ENCODE measurements at places on chromosomes 2 and 18.

DNA sequence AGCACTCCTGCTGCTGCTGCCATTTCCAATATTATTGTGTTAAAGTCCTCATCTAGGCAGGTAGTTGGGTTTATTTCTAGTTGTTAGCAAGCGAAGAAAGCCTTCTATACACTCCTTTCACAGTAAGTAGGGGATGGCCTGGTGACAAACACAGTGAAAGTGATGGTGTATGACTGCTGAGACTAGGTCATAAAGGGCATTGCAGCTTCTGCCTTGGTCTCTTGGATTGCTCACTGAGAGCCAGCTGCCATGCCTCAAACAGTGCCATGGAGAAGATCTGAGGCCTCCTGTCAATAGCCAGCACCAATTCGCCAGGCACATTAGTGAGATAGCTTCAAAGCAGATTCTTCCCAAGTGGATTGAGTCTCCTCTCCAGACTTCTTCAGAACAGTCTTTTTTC lies 27.6 kb upstream of the MSTN start:
- no peak for DNase-seq

DNA sequence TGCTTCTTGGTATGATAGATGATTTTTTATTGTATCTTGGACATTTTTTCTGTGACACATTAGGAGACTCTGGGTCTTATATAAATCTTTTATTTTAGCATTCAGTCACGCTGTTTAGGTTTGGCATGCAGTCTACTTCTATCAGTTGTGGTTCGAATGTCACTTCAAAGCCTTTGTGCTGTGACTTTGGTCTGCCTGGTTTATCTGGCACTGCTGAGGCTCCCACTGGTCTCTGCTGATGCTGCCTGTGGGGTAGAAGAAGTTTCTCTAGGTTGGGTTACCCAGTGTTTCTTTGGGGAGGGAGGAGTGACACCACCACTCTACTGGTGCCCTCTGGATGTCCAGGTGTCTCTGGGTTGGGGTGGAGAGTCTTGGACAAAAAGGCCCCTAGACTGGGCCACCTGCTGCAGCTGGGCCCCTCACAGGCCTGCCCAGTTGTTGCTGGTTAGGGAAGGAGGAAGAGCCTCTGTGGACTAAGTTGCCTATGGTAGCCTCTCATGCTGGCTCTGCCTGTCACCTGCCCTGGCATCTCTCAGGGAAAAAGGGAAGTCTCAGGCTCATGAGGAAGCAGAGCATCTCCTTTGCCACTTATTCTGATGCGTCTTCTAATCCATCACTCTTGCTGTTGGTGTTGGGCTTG lies 115.4 kb upstream of the HS6ST1 start:
- no peak for DNase-seq

DNA sequence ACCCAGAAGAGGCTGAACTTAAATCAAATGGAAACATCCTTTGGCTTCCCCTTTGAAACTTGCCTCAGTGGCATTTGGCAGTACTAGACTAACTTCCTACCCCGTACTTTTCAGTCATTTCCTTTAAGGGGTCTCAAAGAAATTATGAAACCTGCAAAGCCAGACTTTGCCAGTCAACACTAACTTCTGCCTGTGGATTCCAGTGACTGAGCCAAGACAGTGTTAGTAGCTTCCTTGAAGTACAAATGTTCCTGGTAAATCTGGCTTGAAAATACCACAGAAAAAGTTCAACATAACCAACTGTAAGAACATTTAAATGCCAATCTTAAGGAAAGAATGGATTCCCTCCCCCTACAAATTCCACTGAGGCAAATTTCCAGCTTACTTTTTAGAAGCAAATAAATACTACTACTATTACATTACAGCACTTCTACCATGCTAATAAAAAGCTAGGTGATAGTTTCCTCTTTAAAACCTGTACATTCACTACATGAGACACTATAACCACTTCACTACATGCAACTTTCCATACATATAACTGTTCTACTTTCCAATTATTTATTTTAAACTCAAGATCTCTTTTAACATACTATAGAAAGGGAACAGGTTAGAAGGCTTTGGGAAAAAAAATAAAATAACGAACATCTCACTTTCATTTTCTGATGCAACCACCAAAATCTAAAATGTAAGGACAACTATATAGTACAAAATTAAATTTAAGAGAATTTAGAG lies 2.4 kb downstream of the PELI1 start:
- no peak for DNase-seq

- peak; percentile 88 for DNase-seq
Observed at GRCh38 chr2:101843048-101843447, 145.5 kb downstream of the MAP4K4 start.

GRCh38 chr2:168782271-168782670 lies 20.2 kb upstream of the NOSTRIN start:
- no peak for DNase-seq

- DNase-seq, result peak; percentile 86
Observed at GRCh38 chr18:7177116-7177744, 53.7 kb upstream of the LRRC30 start.

DNA sequence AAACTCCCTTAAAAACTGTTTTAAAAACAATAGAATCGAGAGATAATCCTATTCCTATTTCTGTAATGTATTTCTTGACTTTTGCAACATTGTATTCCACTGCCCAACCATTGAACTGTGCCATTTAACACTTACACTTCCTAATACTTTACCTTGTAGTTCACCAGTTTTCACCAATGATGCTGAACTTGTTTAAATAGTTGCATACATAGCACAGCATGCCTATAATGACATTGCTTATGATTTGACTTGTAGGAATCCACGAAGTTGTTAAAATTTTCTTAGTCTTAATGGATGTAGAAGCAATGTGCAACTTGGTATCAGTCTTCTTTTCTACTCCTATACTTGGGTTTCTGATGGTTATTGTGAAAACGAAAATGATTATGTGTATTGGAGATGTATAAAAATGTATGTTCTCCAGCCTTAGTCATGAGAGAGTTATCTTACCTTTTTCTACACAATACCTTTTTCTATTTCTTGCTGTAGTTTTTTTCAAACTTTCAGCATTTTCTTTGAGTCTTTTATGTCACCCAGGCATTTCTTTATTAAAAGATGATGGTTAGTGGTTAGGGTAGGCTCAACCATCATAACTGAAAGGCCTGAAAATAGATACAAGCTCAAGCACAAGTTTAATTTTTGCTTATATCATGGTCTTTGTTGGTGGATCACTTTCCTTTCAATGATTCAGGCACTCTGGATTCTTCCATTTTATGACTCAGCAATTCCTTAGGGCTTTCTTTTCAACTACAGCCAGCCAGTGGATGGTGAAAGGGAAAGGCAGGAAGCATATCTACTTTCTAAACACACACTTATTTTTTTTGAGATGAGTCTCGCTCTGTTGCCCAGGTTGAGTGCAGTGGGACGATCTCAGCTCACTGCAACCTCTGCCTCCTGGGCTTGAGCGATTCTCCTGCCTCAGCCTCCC lies 9.4 kb downstream of the GPD2 start:
- peak; percentile 71 for DNase-seq

GRCh38 chr2:96680561-96681141 lies 38.1 kb downstream of the FER1L5 start:
- no peak for DNase-seq

- no peak for DNase-seq
Observed at GRCh38 chr2:62176801-62177200, 19.1 kb upstream of the B3GNT2 start.

DNA sequence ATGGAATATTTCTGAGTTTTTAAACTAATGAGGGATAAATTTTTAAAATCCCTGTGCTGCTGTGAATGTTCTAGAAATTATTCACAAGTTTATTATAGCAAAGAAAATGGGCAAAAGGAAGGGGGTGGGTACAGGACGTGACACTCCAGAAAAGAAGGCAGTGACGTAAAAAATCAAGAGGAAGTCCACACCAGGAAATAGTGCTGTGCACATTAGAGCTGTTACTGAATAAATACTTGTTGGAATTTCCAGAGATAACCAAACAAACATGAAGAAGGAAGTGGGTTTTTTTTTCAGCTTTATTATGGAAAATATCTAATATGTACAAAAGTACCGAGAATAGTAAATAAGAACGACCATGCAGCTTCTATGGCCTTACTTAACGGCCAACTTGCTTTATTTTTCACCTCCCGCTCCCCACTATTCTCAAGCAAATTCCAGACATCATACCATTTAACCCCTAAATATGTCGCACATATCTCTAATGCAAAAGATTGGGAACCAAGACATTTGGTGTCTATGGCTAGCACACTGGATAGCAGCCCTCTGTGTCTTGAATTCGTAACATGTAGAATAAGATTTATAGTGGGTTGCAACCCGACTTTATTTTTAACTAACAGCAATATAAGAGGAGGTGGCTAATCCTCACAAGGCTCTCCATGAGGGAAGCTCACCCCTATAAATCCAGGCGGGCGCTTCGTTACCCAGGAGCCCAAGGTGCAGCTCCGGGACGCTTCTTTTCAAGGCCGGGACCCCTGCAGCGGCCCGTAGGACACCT lies 580 bp upstream of the NDUFV2 start:
- DNase-seq, result peak; percentile 65

Data from foreskin fibroblast (primary cell).